ENCODE measurements at places on chromosomes 1 and 21.

DNA sequence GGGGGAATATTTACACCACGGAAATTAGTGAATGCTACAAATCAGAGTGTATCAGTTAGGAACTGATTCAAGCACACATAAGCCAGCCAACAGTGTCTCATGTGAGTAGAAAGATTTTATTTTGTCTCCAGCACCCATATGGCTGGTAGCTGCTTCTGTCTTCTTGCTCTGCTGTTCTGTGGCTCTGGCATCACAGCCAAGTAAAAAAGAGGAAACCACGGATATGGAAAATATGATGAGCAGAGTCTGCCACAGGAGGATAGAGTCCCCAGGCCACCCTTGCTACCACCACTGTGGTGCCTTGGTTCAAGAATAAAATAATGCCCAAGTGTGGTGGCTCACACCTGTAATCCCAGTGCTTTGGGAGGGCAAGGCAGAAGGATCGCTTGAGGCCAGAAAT is 53.6 kb upstream of the SPOCD1 start:
- peak; percentile 72 for DNase-seq

- DNase-seq = no peak
These were observed 123.0 kb upstream of the IGSF21 start for GRCh38 chr1:17984583-17984982.

- no peak for DNase-seq
These were observed 7.8 kb downstream of the ABCD3 start for GRCh38 chr1:94425821-94426484.

DNA sequence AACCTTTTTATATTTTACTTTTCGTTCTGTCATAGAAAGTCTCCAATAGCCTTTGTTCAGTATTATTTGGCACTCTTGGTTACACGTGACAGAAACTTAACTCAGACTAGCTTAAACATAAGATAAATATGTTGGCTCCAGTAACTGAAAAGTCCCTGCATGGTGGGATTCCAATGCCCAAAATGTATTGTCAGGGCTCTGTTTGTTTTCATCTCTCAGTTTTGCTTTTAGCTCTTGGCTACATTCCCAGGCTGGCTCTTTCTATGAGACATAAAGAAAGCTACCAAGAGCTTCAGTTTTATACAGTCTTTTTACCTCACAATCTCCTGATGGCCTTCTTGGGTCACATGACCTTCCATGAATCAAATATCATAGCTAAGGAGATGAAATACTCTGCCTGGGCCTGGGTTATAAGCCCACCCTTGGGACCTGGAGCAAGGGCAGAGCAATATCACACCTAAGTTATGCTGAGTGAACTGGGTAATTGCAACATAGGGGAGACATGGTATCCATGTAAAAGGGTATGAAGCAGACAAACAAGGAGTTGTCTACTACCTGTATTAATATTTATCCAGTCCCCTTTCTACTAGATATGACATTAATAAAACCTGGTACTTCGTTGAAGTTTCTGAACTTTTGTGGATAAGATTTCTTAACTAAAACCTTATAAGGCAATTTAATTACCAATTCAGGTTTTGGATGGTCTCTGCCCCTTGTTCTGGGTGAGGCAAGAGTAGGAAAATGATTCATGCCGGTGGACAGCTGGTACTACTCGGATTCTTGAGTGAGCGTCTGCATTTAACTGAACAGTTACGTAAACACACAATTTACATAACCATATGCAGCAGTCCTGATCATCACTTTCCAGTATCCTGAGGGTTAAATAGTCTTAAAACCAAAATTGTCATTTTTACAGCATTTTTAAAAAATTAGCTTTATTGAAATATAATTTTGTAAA is 442.3 kb downstream of the GPATCH2 start:
- DNase-seq = no peak

DNA sequence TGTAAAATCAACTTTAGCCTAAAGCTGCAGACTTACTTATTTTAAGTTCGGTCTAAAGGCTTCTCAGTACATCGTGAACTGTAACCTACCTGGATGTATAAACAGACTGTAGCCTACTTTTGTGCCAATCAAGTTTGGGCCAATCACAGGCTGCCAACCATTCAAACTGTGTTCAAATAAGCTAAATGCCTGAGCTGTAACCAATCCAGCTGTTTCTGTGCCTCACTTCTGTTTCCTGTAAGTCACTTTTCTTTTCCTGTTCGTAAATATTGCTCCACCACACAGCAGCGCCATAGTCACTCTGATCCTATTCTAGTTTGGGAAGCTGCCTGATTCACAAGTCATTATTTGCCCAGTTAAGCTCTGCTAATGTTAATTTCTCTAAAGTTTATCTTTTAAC is 37.5 kb upstream of the SLAMF9 start:
- peak; percentile 61 for DNase-seq

DNA sequence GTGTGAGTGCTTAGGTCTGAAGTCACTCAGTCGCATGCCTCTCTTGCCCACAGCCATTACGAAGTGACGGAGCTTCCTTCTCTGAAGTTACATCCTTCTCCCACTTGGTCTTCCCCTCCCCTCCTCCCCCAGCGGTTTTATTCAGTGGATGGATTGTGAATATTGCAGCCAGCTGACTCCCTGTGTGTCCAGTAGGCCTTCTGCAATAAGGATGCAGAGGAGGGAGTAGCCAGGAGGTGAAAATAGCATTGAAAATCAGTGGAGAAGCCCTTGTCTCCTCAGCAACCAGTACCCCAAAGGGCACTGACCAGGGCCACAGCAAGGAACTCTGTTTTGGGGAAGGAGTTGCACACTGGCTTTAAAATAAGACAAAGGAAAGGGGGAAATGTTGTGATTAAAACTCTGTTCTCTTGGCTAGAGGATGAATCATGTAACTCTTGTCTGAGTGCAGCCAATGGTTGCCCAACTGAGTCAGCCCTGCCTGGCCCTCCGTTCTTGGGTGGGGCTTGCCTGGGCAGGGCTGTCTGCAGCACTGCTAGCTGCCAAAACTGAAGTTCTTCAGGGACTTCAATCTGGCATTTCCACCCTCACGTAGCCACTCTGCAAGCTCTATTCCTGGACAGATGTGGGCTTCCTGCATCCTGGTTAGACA is 4.3 kb downstream of the S100A10 start:
- no peak for DNase-seq

GRCh38 chr1:165575468-165576099 is 31.8 kb downstream of the LRRC52 start:
- no peak for DNase-seq

DNA sequence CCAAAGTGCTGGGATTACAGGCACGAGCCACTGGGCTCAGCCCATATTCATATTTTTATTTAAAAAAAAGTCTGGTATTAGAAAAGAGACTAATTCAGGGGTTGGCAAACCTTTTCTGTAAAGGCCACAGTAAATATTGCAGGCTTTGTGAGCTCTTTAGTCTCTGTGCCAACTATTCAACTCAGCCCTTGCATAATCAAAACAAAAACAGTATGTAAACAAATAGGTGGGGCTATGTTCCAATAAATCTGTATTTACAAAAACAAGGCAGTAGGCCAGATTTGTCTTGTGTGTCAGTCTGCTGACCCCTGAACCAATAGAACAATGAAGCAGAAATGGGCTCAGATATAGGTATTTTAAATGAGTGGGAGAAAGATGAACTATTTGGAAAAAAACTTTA is 49.3 kb downstream of the CDC42BPA start:
- DNase-seq = no peak

GRCh38 chr21:41008974-41009373 is 159.0 kb upstream of the BACE2 start:
- DNase-seq = no peak

DNA sequence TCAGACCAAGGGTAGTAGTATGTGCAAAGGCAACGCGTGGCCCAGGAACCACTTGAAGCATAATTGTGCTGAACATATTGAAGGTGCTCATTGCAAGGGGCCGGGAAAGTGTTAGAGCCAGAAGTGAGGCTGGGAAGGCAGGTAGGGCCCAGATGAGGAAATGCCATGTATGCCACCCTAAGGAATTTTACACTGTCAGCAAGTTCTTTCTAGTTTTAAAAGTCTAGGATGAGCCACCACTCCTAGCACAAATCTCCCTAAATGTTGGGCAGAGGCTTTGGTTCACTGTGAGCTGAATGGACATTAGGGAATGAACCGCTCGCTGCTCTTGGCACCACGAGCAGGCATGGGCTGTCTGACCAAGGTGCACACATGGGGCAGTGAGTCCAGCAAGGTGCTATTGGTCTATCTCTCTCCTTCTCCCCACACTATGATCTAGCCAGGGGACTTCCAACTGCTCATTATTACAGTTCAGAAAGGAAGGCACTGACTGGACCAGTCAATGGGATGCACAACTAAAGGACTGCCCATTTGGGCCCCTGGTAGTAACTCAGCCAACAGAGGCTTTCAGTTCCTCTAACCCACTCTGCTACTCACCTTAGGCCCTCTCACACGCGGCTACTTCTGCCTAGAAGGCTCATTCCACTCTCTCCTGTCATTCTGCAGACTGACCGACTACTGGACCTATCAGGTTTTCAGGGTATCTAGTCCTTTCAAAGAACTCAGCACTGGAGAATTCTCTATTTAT is 2.0 kb downstream of the KANK4 start:
- DNase-seq = no peak

GRCh38 chr1:234934611-234935033 is 194.0 kb downstream of the TOMM20 start:
- DNase-seq = no peak

- no peak for DNase-seq
These were observed 17.1 kb downstream of the COL6A2 start for GRCh38 chr21:46114963-46115362.

- DNase-seq = no peak
These were observed 47.6 kb downstream of the SLX9 start for GRCh38 chr21:44987301-44987885.

DNA sequence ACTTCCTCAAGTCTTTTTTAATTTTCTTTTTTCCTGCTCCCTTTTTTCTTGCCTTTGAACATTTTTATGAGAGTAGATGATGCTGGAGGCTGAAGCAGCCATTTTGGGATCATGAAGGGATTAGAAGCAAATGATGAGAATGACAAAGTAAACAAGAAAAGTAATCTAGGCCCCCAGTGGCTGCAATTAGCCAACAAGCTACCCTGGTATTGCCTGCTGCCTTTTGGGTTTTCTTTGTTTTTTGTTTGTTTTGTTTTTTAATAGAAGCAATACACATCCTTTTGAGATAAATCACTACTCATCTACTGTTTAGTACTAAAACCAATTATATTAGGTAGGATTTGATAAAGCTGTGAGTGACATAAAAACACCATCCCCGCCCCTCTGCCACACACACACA is 280.7 kb upstream of the ADGRL2 start:
- DNase-seq = no peak

DNA sequence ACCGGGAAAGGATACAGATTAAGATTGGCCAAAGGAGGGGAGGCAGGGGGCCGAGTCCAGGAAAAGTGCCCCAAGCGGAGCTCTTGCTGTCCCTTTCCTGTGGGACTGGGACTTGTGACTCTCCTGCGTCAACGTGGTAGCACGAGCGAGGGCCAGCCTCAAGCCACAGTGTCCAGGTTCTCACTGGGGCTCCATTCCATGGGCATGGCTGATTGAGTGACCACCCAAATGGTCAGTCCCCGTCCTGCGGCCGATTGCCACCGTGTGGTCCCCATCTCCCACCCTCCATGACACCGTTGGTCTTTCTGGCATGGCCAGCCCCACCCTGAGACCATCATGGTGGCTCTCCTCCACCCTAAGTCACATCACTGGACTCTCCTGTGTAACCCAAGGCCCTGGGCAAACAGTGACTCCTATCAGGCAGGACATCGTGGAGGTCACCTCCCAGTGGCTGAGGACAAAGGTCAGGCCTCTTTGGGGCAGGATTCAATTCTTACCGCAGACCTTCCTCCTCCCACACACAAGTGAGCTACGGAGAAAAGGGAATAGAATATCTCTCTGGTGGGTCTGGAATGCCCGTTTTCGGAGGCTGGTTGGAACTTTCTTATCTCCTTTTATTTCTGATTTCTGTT is 8.9 kb upstream of the C1orf174 start:
- DNase-seq = no peak

DNA sequence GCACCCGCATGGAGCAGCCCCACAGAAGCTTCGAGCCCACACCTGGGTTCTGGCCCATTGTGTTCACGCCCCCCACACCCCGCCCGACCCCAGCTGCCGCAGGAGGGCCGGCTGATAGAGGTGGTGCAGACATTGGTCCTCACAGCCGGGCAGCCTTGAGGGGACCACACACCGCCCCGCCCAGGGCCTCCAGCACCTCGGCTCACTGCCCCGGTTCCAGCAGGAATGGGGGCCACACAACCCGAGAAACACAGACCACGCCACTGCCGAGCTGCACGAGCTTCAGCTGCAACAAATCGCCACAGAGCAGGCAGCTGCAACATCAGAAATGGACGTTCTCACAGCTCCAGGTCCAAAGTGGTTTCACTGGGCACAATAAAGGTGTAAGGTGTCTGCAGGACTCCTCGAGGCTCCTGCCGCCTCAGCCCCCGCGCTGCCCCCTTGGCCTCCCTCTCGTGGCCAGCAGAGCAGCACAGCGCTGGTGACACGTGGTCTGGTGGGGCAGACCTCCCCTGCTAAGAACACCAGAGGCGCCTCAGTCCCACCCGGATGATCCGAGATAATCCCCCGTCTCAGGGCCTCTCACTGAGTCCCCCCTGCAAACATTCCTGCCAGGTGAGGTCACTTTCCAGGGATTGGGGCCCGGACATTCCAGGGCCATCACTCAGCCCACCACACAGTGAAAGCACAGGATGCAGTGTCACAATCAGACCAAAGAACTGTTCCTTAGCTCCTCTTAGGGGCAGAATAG is 62.3 kb upstream of the ADARB1 start:
- DNase-seq = no peak

DNA sequence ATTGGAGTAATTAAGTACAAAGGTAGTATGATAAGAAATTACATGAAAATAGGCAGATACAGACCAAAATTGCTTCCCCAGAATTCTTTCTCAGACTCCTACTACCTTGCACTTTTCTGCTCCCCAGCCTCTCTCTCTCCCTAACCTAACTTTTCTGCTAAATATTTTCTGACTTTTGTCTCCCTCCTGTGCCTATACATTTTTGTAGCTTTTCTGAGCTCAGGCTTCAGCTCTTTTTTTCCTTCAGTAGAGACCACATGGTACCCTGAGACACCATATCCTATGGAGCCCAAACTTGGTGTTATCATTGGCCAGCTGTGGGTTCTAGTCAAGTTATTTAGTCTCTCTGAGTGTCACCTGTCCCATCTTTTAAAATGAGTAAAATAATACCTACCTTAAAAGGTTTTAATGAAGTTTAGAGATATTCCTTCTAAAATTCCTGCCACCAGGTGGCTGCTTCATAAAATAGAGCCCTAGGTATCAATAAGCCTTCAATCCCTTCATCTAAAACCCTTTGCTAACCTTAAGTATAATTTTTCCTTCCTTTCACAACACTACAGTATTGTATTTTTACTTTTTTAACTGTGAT is 237.6 kb upstream of the DUSP10 start:
- peak; percentile 28 for DNase-seq

GRCh38 chr1:100530880-100531487 is 7.0 kb upstream of the GPR88 start:
- DNase-seq = no peak

DNA sequence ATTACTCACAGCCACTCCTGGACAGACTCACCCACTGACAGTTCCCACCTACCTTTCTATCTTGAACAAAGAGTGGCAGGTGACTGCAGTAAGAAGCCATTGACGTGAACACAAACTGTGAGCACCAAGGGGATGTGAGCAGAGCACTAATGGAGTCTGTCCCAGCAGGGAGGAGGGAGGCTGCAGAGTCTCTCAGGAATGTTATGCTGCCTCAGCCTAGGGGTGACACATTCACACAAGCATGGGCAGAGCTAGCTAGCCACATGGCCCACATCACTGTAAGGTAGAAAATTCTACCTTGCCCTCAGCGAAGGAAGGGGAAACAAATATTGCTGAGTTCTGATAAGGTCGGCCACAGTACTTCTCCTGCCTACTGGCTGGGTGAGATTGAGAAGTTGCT is 56.8 kb upstream of the PTGFRN start:
- DNase-seq = no peak

- DNase-seq = no peak
These were observed 27.5 kb downstream of the COL6A1 start for GRCh38 chr21:46008893-46009621.
